ENCODE measurements at places on chromosomes 5 and 9.

- no peak for DNase-seq
These were observed 118.2 kb downstream of the SEC61B start for GRCh38 chr9:99340281-99340680.

DNA sequence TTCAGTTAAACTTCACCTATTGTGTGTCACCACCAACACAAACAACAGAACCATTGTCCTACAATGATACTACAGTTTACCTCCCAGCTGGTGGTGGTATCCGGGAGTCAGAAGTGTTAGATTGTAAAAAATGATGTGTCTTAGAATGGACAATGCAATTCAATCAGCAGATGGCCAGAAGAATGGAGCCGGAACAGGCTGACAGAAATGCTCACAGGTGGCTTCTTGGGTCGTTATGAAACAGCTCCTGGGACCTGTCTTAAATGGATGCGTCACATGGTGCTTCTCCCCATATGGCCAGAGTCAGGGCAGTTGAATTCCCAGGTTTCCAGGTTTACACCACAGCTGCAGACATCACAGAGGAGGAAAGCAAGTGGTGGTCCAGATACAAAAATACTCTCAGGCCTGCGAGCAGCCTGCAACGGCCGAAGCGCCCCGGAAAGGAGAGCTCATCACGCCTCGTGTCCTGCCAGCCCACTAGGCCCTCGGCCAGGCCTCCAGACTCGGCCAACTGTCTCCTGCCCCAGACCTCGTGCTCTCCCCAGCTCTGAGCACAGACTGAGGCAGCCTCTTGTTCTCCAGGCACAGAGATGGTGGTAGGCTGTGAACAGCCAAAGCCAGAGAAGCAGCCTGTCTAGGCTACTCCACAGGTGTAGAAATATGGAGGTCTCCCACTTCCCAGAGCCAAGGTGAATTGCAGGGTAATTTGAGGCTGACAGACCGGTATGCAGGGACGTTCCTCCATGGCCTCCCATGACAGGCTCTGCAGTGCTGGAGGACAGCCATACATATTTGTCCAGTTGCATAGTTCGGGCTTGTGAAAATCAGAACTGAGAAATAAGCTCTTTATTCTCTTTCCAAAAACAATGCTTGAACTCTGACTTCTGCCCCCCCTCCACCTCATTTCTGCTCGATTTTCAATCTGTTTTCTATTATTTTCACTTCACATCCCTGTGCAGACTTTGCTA lies 98.5 kb upstream of the SPATA31C2 start:
- DNase-seq, result no peak

DNA sequence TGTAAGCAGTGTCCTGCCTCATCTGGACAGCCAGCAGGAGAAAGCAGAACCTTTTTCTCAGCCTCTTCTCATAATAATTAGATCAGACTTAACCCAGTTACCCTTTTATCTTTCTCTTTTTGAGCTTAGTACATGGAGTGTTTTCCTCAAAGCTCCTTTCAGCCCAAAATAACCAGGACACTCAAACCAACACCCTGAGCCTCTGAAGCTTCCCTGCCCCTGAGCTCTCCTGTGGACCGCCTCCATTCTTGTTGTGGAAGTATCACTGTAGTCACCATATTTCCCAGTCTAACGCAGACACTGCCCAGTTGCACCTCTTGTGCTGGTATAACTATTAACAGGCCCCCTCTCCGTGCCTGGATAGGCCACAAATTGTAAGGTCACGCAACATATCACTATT lies 53.8 kb upstream of the ZNF622 start:
- no peak for DNase-seq

DNA sequence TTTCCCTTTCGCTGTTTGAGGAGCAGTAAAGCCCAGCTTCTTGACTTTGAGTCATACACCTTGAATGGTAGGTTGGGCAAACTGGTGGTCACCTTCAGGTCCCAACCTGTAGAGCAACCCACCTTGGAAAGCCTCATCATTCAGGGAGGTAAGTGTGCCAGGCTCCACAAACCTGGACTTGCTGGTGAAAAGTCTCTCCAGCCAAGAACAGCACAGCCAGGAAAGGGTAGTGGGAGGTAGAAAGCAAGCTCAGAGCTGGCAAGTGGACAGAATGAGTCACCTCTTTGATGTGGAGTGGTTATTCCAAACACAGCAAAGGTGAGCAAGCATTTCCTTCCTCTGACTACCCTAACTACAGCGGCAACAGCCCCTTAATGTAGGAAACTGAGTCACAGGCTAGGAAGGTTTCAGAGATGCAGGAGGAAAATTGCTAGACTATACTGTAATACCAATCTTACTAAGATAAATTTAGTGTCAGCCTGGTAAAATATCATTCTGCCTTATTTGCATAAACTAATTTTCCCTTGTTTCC lies 117.5 kb upstream of the MTAP start:
- DNase-seq, result no peak

DNA sequence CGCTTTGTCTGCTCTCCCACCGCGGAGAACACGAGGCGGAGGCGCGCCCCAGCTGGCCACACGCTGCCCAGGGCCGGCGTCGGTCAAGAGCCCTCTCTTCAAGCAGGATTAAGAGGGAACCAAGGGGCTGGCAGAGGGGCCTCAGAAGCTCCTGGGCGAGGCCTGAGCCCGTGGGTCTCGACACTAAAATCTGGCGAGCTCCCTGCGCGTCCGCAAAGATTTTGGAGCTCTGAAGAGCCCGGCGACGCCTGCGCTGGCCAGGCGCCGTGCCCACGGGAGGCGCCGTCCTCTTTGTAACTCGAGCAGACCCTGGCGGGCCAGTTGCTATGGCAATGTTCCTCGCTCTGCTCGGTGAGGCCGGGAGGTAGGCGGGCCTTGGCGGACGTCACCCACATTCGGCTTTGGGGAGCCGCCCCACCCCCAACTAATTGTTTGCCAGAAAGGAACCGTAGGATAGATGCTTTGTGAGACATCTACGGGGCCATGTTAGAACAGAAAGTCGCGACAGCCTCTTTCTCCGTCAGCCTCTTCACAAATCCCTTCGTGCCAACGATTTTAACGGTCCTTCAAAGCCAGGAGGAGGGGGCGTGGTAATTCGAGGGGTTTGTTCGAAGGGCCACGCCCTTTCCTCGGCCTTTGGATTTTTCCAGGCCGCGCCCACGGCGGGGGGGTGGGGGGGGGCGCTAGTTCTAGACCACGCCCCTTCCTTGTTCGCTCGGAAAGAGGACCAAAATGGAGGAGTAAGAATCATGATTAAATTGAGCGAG lies 714 bp upstream of the CNOT8 start:
- peak; percentile 90 for DNase-seq

GRCh38 chr5:61617039-61617438 lies 285.0 kb downstream of the ZSWIM6 start:
- no peak for DNase-seq

GRCh38 chr9:105053209-105053652 lies 125.3 kb upstream of the ABCA1 start:
- DNase-seq, result no peak

DNA sequence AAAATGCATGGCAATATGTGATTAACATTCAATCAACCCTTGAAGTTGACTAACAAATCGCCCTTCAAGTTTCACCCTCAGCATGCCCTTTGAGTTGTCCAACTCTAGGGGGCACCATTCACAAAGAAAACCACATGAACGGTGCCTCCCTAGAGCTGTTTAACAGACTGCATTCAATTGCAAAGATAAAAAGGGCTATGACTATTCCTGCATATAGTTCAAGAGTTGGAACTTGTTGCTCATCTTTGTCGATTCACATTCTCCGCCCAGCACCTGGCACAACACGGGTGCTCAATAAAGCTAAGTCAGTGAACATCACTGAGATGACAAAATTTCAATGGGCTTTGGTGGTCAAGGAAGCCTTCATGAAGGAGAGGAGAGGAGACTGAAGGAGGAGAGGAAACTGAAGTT lies 69.6 kb upstream of the SLC30A5 start:
- DNase-seq, result no peak

DNA sequence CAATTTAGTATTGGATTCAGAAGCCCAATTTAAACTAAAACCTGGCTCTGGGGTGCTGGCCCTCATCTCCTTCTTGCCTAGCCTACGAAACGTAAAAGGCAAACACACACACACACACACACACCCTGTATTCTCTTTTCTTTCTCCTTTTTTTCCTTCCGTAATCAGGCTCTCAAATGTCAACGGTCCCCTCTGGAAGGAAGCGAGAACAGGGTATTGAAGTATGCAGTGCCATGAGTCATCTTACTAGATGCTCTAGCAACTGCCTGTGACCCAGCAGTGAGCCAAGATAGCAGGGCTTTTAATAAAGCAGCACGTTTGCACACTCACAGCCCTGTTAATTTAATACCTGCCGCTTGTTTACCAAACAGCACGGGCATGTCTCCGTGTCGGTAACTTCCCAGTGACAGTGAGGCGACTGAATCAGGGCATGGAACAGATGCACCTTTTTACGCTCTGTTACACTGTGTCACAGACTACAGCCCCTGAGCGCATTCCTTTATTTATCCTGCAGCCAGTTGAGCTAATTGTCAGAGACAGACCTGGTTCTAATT lies 243.8 kb downstream of the BNC2 start:
- no peak for DNase-seq

GRCh38 chr5:124262470-124262869 lies 484.0 kb downstream of the ZNF608 start:
- no peak for DNase-seq

DNA sequence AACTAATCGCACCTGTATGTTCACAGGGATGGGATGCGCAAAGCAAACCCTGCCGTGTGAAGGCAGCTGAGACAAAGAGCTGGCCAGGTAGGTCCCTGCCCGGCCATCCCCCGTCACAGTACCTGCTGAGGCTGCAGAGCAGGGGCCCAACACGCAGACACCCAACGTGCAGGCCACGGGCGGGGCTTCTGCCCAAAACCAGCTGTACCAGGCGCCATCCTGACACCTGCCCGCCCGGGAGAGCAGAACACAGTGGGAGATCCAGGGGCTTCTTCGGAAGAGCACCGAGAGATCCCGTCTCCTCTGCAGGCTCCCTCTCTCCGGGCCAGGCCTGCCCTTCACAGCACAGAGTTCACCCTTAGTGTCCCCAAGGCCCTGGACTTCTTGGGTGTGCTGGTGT lies 28.4 kb downstream of the ABO start:
- DNase-seq, result no peak

DNA sequence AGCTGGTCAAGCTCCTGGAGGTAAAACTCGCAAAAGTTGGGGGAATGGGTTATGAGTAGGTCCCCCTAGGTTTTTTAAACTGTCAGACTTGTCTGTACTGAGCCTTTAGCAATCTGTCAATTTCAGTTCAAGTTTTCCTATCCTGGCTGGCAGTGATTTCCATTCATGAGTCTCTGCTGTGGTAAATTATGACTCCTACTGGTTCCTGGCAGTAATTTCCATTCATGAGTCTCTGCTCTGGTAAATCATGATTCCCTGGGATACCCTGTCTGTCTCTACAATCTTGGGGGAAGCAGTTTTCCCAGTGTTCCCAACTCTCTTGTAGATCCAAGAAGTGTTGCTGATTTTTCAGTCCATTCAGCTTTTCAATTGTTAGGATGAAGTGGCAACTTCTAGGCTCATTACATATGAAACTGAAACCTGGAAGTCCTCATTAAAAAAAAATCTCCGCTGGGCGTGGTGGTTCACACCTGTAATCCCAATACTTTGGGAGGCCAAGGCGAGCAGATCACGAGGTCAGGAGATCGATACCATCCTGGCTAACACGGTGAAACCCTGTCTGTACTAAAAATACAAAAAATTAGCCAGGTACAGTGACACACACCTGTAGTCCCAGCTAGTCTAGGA lies 91.3 kb upstream of the GPBP1 start:
- DNase-seq, result no peak

Data from central memory CD4-positive, alpha-beta T cell (primary cell).